Cerebellar nuclear complex (tissue), 1 donor: ENCODE measurements at places on chromosomes 4 and X.

DNA sequence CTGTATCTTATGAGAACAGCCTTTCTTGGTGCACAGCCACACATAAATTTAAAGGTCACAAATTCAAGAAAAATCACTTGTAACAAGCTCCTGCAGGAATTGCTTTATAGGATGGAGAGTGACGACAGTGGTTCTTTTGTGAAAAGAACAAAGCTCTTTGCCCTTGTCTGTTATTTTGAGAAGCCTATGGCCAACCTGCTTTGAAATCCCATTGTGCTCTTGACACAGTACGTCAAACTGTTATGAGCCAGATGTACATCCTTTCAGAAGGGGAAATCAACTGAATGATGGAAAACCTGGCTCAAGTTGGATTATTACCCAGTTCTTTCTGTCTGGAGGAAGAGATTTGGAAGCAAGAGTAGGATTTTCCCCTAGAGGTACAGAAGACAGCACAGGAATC lies 1454.2 kb downstream of the ARAP2 start:
- no peak for DNase-seq

DNA sequence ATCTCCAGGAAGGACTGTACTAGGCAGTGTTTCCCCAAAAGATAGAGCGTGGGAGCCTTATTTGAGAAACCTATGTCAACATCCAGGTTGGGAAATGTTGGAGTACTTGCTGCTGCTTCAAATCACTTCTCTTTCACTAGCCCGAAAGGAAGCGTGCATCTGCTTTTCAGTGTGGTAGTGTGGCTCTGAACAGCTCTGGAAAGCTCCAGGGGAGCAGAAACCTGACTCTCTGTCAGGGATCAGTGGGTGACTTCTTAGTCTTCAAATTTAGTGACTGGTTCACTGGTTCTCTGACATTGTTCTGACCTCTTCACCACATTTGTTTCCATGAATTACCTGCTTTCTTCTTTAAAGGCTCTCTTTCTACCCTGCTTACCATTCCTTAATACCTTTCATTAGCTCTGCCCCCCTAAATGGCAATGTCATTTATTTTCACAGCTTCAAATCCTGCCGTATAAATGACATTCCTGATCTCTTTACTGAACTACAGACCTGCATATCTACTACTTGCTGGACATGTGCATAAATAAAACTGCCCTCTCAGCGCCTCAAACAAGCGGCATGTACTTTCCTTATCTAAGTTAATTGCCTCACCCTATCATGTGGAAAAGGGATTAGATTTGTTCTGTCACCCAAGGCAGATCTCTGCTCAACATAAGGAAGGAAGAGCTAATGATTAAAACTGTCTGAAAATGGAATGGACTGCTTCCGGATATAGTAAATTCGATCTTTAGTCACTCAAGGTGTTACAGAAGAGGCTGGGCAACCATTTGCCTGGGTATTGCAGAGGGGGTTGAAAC lies 37.0 kb downstream of the DLG3 start:
- DNase-seq: no peak

GRCh38 chrX:102728646-102729045 lies 8.1 kb downstream of the GPRASP3 start:
- no peak for DNase-seq

DNA sequence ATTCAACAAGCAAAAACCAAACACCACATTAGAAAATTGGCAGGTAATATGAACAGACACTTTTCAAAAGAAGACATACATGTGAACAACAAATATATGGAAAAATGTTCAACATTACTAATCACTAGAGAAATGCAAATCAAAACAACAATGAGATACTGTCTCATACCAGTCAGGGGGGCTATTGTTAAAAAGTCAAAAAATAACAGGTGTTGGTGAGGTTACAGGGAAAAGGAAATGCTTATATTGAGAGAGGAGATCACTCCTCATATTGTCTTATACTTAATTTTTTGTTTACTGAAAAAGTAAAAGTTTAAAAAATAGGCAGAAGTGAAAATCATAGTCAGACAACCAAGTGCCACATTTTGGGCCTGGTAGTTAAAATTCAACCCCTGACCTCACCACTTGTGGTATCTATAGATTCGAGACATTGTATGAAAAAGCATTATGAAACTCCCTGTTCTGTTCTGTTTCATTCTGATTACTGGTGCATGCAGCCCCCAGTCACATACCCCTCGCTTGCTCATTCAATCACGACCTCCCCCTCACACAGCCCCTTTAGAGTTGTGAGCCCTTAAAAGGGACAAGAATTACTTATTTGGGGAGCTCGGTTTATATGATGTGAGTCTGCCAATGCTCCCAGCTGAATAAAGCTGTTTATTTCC lies 153.7 kb upstream of the FGF16 start:
- DNase-seq: no peak

- no peak for DNase-seq
These were observed 26.2 kb downstream of the LIN54 start for GRCh38 chr4:82984459-82984858.

DNA sequence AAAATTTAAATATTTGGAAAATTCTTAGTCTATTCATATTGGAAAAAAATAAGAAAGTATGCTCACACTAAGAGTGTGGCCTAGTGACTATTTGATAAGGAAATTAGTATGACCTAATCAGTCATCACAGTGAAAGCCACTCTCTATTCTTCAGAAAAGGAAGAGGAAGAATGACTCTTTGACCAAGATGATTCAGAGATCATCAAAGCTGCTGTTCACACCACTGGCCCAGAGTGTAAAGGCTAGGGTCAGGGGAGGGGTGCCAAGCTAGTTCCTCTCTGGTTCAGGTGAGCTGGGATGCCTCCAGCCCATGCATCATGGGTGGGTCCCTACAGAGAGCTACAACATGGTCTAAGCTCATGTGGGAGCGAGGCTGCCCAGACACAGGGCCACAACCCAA lies 396.9 kb upstream of the NDST3 start:
- no peak for DNase-seq

- DNase-seq: no peak
These were observed 858.4 kb downstream of the ADGRL3 start for GRCh38 chr4:62058571-62058970.

- no peak for DNase-seq
These were observed 196.2 kb upstream of the TENT5D start for GRCh38 chrX:80223982-80224579.

DNA sequence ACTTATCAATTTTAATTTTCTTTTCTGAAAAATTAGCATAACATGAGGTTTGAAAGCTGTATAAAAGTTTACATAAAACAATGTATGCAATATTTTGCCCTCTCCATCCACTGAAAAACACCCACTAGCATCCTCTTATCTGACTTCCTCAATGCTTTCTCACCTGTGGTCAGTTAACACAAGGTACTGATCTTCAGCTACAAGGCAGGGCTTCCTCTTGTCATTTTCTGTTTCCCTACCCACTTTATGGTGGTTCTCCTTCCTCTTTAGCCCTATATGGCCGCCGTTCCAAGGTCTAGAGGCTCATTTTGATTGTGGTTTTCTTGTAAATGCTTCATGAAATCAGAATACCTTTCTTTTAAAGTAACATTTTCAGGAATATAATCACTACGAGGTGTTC lies 618.6 kb upstream of the CPEB2 start:
- no peak for DNase-seq

DNA sequence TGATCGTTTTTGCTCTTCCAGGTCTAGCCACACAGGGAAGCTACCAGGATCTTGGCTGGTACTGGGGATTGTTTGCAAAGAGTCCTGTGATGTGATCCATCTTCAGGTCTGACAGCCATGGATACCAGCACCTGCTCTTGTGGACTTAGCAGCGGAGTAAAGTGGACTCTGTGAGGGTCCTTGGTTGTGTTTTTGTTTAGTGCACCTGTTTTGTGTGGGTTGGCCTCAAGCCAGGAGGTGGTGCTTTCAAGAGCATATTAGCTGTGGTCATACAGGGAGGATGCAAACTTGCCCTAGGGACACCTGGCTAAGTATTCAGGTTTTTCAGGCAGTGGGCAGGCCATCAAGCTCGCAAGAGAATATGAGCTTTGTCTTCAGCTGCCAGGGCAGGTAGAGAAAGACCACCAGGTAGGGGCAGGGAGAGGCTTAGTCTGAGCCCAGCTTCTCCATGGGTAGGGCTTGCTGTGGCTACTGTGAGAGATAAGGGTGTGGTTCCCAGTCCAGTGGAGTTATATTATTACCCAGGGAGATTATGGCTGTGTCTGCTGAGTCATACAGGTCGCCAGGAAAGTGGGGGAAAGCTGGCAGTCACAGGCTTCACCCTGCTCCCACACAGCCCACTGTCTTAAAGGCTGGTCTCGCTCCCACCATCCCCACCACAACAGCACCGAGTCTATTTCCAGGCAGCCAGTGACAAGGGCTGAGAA lies 293.7 kb downstream of the PCDH18 start:
- DNase-seq: no peak

GRCh38 chr4:70674731-70675130 lies 8.4 kb upstream of the JCHAIN start:
- no peak for DNase-seq

DNA sequence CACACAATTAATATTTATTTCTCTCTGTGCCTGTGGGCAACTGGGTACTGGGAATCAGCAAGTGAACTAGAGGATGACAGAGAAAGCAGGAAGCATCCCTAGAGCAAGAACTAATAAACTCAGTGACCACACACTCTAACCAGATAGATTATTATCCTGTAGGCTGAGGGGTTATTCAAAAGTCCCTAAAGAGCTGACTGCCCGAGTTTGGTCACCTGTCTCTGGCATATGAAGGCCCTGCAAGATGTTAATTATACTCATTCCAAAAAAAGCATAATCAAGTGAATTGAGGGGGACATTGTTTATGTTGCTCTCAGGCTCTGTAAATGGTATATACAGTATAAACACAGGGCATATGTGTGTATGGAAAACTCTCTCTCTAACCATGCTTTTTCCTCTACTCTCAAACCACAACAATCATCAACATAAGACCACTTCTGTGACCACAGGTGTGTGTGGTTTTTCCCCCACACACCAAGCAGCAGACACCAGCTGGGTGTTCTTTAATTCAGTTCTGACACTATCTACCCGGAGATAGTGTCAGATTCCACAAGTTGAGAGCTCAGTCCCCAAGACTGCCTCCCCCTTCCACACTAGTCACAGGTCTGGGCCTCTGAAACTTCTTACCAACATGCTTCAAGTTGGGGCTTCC lies 6.2 kb upstream of the HPSE start:
- no peak for DNase-seq

DNA sequence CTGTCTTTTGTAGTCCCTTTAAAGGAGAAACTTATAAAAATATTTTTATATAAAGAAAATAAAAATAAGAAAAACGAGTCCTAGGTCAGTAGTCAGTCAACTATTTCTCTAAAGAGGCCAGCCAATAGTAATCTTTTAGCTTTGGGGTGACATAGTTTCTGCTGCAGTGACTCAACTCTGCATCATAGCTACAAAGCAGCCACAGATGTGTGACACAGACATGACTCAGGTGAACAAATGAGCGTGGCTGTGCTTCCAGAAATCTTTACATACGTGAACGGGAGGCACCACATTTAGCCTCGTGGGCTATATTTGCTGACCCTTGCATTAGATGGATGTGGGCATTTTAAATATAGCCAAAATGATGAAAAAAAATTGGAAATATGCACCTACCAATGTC lies 1862.5 kb upstream of the TENM3 start:
- no peak for DNase-seq

DNA sequence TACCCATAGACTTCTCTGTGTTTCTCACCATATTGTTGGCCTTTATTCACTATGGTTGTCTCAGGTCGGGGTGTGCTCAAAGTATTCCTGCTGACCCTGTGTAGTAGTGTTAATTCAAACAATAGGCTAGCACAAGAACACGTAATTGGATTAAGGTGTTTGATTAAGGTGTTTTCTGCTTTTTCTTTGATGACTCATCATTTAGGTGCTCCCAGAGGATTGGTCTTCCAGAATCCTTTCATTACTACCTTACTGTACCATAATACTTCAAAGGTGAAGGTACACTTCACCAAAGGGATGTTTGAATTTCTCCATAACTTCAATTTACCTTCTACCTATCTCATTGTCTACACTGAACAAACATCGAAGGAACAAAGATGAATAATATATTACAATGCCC lies 121.7 kb upstream of the CCDC160 start:
- no peak for DNase-seq

DNA sequence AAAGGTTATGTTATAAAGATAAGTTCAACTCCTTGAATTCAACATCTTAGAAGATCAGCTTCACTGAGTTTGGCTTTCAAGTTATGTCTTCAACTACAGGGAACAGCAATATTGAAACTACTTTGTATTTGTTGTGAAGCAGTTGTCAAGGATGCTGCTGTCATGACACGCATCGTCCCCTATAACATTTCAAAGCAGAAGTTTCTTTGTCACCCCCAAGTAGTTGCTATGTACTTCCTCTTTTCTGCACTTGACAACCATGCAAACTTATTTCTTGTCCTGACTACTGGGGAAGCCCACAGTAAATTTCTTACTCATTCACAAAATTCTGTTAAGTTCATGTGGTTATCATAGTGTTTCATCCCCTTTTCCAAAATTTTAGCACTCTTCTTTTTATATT lies 14.3 kb downstream of the ANTXR2 start:
- no peak for DNase-seq

DNA sequence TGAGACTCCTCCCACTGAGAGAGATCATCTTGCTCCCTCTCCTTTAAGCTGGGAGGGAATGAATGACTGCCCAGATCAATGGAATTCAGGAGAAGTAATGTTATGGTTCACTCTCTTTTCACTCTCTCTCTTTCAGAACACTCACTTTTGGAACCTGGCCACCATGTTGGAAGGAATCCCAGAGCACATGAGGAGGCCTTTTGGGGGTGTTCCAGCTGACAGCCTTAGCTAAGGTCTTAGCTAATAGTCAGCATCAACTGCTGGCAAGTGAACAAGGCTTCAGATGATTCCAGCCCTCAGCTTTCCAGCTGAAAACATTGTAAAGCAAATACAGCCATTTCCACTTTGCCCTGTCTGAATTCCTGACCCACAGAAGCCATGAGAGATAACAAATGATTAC lies 124.0 kb upstream of the CLNK start:
- no peak for DNase-seq

DNA sequence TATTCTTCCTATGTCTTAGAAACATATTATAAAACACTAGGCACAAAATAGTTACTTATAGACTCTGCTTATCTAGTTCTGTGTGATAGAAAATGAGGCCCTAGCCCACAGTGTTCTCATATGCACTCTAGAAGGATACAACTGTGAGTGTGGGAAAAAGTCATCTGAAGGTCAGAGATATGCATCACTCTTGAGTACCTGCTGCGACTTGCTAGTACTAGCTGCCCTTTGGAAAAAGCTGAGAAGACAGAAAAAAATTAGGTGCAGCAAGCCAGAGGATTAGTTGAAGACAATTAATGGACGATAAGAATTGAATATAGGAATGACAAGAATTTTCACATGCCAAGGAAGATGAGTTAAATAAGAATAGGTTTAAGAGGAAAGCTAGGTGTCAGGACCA lies 61.3 kb downstream of the MTHFD2L start:
- DNase-seq: no peak
